ENCODE measurements at places on chromosomes 5 and 9.

GRCh38 chr9:125850763-125851162 is 103.6 kb downstream of the PBX3 start:
- DNase-seq: no peak

- no peak for DNase-seq
Observed at GRCh38 chr9:12884736-12885395, 110.0 kb downstream of the LURAP1L start.

- DNase-seq: no peak
Observed at GRCh38 chr5:54792611-54793404, 192.6 kb downstream of the ESM1 start.

- DNase-seq: no peak
Observed at GRCh38 chr5:142671266-142671665, 14.6 kb downstream of the FGF1 start.

DNA sequence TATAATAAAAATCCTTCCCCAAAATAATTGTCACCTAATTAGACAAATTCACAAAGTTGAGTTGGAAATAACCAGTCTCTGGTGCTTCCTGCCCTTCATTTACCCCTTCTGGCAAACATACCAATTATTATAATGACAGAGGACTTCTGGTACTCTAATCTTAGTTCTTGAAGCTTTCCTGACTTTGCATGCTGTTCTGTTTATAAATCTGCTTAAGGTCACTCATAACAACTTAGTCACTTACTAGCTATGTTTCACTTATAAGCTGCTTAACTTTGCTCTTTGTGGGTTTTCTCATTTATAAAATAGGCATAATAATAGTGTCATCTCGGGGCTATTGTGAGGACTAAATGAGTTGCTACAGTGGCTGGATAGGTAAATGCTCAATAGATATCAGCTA is 446.5 kb downstream of the EFNA5 start:
- no peak for DNase-seq

DNA sequence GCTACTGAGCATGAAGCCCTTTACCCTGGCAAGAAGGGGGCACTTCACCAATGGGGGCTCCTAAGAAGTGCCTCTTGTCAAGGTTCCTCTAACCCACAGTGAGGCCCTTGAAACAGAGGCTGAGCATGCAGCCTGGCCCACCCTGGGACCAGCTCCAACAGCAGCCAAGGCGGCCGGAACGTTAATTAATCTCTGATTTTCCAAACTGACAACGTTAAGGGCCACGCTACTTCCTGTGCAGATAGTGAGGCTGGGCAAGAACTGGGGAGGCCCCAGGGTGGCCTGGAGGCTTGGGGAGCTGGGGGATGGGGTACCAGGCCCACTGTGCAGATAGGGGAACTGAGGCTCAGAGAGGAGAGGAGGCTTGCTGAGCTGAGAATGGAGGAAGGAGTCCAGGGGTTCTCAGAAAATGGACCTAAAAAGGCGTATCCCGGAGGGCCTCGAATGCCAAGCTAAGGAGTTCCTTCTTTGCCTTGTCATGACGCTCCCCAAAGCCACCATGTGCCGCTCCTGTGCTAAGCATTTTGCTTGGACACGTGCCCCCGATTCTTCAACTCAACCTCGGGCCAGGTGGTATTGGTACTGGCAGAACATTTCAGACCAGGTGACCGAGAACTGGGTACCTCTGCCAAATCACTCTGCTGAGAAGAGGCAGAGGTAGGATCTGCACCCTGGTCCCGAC is 72.0 kb upstream of the STXBP1 start:
- DNase-seq: no peak

DNA sequence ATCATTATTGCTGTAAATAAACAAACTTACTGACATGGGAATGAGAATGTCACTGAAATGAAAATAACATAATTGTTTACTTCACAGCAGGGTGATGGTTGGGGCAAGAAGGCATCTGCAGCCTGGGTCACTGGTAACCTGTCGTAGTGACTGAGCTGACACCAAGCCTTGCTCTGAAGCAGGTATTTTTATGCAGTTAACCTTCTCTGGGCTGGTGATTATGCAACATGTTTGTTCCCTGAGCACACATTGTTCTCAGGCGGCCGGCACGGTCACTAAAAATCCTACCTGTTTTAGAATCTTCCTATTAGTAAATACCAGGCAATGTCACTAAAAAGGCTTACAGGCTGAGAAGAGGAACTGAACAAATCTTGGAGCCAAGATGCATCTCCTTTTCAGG is 157.7 kb upstream of the NR3C1 start:
- DNase-seq: no peak

DNA sequence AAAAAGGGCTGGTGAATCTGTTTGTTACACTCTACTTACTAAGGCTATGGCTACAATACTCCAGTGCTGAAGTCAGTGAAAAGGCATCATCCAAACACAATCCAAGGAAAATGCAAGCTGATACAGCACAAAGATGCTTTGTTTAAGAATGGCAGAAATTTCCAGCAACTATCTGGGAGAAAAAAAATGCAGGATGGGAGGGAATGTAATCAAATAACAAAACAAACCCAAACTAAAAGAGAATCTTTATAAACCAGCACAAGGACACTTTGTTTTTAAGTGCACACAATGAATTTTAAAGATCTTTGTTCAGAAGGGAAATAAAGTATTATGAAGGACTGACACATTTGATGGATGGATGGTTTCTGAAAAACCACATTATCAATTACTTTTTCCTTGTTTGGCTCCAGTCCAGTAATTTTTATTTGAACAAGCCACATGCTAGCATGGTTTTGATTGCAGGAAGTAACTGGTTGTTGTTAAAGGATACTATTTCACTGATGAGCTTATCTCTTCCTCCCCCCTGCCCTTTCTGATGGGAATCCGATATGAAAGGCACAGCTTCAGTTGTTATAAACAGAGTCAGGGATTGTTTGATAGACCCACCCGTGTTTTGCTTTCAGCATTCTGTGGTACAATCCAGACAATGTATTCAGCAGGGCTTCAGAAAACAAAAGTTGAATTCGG is 12.1 kb upstream of the TLE4 start:
- DNase-seq: no peak

- DNase-seq: no peak
Observed at GRCh38 chr9:122202111-122202510, 26.6 kb downstream of the LHX6 start.

- no peak for DNase-seq
Observed at GRCh38 chr9:137244486-137245449, 3.7 kb downstream of the TUBB4B start.

- DNase-seq: no peak
Observed at GRCh38 chr5:53424686-53425615, 55.5 kb upstream of the FST start.

DNA sequence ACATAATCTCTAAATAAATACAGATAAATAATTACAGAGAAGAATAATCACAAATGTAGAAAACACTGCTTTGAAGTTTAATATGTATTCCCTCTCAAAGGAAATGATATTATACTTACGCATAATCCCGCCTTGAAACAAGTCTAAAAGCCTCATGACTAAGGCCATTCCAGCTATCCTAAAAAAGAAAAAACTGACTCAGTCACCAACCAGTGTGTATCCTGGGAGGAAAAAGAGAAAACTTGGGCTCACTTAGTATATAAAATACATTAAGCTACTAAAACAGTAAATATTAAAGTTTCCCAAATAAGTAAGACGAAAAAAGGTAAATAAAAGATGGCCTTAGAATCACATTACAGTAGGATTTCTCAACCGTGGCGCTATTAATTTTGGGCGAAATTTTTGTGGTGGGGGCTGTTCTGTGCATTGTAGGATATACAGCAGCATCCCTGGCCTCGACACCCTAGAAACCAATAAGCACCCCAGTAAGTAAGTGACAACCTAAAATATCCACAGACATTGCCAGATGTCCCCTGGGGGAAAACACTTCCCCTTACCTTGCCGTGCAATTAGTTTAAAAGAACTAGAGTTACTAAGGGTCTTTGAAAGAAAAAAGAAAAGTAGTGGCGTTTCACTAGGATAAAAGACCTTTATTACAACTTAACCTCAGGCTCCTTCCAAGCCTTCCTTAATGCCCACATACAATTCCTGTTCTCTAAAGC is 1.1 kb downstream of the HSPA9 start:
- DNase-seq: no peak

DNA sequence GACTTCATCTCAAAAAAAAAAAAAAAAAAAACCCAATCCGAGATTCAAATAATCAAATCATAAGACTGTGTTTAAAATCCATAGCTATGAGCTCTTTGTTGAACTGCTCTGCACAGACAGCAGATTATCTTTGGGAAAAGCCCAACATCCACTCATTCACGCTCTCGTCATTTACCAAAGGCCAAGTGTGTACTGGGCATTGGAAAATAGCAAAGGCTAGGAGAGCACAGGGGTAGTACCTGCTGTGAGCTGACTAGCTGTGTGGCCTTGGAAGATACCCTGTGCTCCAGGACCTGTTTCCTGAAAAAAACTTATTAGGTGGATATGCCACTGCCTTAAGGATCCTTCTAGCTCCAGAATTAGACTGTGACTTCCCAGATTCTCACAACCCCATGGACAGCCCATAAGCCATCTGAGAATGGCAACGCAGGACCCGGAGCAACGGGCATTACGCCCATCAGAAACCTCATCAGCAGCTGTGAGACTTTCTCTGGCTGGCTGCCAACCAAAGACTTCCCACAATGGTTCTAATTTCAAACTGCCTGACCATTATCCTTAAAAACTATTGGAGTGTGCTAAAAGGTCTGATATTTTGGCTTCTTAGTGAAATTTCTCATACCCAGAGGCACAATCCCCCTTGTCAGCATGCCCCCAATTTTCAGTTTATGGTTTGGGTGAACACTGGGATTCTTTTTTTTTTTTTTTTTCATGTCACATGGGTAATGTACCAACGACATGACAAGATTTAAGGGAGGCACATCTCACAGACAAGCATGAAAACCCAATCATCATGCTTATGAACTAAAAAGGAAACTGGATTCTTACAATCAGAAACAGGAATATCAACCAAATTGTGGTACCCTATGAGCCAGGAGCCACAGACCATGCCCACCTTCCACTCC is 16.8 kb downstream of the SERINC5 start:
- peak; percentile 61 for DNase-seq

- no peak for DNase-seq
Observed at GRCh38 chr9:76109953-76110352, 219.5 kb downstream of the PCSK5 start.

- no peak for DNase-seq
Observed at GRCh38 chr5:14577971-14578370, 3.6 kb upstream of the OTULINL start.

DNA sequence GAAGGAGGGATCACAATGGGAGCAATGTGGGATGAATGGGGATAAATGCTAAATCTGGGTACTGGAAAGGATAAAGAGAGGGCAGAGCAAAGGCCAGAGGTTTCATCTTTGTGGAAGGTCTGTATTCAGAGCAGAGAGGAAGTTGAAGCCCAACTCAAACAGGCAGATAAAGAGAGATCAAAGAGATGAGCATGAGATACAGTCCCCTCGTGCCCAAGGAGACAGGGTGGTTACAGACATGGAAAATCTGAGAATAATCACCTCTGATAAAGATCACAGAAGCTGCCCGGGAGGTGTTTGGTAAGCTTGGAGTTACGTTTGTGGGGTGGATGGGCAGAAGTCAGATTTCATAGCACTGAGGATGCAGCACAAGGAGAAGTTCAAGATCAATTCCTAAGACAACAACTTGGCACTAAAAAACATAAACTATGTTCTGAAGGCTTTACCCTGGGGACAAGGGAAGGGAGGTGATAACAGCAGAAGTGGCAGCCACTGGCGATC is 459 bp upstream of the ERAP2 start:
- DNase-seq: no peak

- peak; percentile 84 for DNase-seq
Observed at GRCh38 chr5:100903039-100903887, at the start of gene ST8SIA4. Gene ST8SIA4, minus strand, starts transcription at chr5:100903282. Its CDS starts 327 bp downstream, at chr5:100902955.

- peak; percentile 44 for DNase-seq
Observed at GRCh38 chr9:21965401-21965951, 28.7 kb downstream of the CDKN2A start.

- DNase-seq: no peak
Observed at GRCh38 chr5:82169892-82170291, 108.3 kb downstream of the RPS23 start.
